ENCODE measurements at places on chromosomes 6 and 20.
A peak's percentile ranks its signal among the peaks of the same experiment; 100 is the strongest.

DNA sequence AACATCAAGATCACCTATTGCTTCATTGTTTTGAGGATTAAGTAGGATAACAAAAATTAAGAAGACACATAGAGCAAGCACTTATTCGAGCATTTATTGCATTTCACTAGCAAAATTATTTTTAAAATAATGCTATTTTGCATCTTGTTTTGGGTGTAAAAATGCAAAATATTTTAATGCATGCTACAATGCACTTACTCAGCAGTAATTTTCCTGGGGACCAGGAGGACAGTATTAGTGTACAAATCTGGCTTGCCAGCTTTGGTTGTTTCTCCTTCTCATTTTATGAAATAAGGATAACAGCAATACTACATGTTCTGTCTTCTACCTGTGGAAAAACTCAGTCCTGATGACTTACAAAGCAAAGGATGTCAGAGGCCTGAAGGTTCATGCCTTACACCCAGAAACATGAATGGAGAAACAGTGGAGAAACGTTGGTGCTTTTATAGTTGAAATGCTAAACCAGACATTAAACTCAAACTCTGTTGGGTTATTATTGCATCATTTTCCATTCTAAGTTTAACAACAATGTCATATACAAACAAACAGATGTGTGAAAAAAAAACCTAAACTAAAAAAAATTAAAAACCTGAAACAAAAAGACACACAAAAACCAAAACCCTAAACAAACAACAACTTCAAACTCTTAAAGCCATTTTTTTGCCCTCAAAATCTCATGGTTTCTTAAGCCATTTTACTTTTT is 50.2 kb upstream of the ATXN1 start:
- no peak for DNase-seq

GRCh38 chr6:157879873-157880254 is 56.8 kb downstream of the SNX9 start:
- no peak for DNase-seq

DNA sequence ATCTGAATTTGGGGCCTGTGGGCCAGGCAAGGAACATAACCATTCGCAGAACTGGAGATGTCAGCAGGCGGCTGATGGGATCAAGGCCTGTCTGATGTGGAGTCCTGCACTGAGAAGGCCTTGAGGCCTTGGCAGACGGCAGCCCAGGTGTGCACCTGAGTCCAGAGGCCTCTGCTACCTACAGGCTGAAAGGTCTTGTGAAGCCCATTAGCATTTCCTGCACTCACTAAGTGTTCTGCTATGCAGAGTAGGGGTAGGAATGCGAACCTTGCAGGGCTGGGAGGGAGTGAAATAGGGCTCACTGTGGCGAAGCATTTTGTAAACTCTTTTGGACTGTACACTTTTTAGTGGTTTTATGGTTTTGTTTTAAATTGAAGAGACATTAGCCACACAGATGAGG is 48.3 kb upstream of the RNF24 start:
- DNase-seq = no peak

DNA sequence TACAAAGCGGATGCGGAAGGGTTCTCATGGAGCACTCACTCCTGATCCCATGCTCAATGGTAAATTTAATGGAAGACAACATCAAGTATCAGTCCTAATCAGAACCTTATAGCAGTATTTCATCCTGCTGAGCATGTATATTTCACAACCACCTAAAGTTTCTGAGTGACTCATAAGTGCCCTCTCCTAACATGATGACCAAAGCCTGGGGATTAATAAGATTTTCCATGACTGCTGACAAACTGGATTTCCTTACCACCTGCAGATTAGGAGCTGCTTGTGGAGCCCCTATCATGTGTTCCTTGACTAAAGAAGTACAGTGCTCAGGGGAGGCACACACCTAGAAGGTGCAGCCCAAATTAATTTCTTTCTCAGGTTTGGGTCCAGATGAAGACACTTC is 112.8 kb downstream of the INSM1 start:
- no peak for DNase-seq

DNA sequence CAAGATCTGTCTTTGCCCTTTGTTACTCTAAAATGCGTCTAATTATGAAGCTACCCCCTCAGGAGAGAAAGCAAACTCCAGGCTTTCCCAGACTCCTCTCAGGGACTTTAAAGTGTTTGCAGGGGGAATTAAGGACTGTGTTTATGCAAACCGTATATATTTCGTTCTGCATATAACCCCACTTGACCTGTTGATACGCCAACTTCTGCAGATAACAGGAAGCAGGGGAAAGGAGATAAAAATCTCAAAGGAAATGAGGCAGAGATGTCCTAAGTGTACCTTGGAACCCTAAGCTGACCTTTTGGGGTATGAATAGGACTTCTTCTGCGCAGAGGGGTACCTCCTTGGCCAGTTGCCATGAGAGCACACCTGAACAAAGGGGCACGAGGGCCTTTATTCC is 8.1 kb downstream of the SYCP2L start:
- no peak for DNase-seq

DNA sequence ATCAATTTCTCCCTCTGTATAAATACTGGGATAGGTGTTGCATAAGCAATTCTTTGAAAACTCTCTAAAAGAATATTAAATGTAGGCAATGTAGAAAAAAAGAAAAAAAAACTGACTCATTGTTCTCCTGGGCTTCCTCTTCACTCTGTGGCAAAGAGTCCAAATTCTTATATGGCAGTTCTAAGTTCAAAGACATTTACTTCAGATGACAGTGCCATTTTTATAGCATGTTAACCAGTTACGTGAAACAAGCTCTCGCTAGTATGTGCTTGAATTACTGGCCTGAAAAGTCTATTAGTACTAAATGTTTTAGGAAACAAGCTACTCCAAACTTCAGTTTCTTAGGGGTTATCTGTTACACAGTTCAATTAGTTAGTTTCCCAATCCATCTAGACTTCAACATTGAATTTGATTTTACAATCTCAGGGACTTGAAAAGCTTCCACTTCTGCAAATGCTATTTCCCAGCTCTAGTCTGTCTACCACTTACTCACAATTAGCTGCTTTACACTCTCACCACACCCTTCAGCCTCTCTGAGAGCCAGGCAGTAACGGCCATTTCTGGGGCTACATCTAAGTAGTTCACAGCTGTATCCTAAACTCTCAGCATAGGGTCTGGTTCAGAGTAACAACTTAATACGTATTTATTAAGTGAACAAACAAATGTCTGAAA is 100.4 kb downstream of the OGFRL1 start:
- DNase-seq = no peak

DNA sequence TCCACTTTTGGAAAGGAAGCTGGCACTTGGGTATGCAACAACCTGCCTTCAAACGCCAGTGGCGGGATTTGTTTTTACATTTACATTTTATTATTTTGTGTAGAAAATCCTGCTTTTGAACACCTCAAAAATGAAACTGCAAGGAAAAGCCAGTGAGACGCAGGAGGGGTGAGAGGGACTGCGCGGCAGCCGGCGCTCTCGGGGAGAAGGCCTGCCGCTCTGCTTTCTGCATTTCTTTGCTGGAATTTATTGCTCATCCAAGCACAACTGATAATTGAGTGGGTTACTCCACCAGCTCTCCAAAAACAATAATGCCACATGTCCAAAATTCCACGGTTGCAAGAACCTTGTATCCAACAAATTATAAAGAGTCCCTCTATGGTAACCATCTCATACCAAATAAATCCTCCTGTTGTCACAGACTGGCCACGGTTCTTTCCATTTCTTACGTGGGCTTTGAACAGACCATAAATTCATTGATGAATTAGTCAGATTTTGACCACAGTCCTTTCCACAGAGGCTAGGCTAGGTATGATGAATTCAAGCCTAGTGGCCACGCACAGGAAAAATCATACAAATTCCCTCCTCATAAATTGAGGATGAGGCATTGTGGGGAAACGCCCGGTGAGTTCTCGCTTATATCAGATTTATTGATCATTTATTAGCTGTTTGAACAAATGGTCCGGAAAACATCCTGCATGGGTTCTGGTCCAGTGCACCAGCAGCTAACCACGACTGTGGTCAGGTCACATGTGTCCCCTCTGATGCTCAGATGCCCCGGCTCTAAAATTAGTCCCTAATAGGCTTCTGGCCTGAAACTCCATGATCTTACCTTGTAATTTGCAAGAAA is 31.6 kb upstream of the FOXC1 start:
- DNase-seq = no peak

GRCh38 chr6:498795-499231 is 107.3 kb downstream of the IRF4 start:
- no peak for DNase-seq

- DNase-seq = no peak
Measured at GRCh38 chr6:85394853-85395538, 54.9 kb upstream of the NT5E start.

GRCh38 chr6:93417421-93418013 is 1.8 kb downstream of the EPHA7 start:
- DNase-seq = no peak

DNA sequence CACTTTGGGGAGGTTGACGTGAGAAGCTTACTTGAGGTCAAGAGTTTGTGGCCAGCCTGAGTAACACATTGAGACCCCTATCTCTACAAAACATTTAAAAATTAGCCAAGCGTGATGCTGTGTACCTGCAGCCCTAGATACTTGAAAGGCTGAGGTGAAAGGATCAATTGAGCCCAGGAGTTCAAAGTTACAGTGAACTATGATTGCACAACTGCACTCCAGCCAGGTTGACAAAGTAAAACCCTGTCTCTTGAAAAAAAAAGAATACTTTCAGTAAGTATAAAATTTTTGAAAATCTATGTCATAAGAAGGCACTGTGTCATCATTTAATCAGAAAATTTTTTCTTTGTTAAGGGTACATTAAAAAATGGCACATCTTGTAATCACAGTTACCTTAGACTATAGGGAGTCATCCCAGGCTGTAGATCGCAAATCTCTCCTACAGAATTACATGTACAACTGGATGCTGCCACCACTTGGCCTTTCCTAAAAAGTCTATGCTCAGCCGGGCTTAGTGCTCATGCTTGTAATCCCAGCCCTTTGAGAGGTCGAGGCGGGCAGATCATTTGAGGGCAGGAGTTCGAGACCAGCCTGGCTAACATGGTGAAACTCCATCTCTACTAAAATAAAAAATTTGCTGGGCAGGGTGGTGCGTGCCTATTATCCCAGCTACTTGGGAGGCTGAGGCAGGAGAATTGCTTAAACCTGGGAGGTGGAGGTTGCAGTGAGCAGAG is 17.0 kb upstream of the MRS2 start:
- DNase-seq = no peak

- no peak for DNase-seq
Measured at GRCh38 chr20:56800088-56800487, 171.0 kb downstream of the TFAP2C start.

DNA sequence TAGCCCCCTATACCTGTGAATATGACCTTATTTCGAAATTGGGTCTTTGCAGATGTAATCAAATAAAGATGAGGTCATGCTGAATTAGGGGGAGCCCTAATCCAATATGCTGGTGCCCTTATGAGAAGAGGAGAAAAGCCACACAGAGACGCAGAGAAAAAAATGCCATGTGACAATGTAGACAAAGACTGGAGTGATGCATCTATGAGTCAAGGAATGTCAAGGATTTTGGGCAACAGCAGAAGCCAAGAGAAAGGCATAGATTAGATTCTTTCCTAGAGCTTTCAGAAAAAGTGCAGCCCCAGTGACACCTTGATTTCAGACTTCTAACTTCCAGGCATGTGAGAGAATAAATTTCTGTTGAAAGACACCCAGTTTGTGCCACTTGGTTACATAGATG is 47.4 kb upstream of the HS3ST5 start:
- no peak for DNase-seq

GRCh38 chr6:110083875-110084585 is 95.4 kb downstream of the WASF1 start:
- DNase-seq = no peak

GRCh38 chr6:6918216-6918983 is 189.4 kb upstream of the RREB1 start:
- no peak for DNase-seq

- no peak for DNase-seq
Measured at GRCh38 chr20:37677969-37678861, 15.6 kb upstream of the CTNNBL1 start.

DNA sequence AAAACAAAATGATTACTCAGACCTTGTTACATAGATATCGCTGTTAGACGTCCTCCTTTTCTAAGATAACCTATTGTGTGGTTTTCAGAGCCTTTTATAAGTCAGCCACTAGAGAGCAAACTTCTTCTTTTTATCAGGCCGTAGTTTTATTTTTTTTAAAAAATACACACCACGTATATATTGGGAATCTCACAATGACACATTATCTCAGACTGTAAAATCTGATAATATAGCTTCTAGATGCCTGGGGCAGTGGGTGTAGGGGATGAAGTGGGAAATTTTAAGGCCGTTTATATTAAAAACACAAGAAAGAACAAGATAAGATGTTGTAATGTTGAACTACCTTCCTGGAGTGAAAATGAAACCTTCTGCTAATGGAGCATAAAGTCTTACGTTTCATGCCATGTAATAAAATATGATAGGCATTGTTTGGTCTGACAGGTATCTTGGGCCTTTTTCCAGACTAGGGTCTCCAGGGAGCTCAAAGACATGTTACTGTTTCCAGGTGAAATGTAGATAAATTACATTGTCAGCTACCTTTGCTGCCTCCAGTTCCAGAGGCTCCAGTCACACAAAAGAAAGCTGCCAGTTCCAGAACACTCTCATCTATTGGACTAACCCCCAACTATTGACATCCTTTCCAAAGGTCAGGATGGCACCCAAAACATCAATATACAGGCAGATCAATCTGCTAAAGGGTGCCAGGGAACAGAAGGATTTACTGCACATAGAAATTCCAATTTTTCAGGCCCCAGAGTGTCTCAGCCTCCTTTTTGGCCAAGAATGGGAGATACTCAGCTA is 130.2 kb upstream of the AKIRIN2 start:
- peak; percentile 27 for DNase-seq
